Esophagus squamous epithelium (tissue), 5 donors: ENCODE measurements at places on chromosomes 5 and 9.

DNA sequence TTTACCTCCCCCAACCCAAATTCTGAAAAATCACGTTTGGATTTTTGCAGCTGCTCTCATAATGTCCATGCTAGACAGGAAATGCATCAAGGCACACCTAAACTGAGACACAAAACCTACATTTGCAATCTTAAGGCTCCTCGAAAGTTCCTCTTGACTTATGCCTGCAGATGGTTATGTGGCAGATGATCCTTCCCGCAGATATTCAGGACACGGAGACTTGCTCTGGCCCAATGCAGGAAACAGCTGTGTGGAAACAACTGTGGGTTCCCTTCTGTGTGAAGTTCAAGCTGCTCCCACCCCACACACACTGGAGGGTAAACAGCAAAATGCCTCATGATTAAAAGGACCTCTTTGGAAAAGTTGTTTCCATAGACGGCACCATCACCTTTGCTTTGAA, 253.8 kb downstream of the EBF1 start:
- DNase-seq: no peak

DNA sequence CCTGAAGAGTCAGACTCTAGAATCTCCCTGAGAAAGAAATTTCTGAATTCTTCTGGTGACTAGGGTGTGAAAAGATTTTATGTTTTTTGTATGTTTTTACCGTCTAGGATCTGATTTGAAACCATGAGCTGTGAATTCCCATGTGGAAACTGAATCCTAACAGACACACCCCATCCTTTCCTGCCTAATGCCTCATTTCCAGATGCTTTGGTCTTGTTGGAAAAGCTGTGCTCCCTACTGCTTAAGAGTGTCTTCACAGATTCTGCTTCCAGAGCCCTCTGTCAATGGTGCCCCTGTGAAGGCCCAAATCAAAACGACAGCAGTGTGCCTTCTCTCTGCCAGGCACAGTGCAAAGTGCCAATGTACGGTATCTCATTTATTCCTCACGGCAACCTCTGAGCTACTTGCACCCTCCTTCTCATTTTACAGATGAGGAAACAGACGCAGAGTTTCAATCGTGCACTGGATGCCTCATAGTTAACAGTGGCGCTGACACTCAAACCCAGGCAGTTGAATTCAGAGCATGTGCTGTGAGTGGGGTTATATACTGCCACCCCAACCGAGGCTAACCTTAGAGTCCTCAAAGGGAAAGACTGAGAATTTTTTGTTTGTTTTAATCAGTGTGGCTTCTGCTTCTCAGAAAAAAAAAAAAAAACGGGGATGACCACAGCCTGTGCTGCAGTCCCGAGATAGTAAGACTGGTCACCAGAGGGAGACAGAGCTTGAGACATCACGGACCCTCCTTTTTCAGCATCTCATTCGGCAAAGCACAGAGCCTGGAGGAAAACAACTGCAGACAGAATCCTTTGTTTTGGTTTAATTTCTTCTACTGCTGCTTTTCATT, 188.4 kb downstream of the SNCAIP start:
- DNase-seq: no peak

GRCh38 chr5:16603295-16603694, 13.5 kb downstream of the RETREG1 start:
- no peak for DNase-seq

DNA sequence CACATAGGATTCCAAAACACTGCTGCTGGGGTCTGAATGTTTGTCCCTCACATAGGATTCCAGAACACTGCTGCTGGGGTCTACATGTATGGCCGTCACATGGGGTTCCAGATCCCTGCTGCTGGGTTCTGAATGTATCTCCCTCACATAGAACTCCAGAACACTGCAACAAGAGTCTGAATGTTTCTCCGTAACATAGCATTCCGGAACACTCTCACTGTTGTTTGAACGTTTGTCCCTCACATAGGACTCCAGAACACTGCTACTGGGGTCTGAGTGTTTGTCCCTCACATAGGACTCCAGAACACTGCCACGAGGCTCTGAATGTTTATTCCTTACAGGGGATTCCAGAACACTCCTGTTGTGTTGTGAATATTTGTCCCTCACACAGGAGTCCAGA, 216.8 kb downstream of the FOXD4L6 start:
- no peak for DNase-seq

- no peak for DNase-seq
Observed at GRCh38 chr5:149011728-149012127, 51.1 kb downstream of the SH3TC2 start.

DNA sequence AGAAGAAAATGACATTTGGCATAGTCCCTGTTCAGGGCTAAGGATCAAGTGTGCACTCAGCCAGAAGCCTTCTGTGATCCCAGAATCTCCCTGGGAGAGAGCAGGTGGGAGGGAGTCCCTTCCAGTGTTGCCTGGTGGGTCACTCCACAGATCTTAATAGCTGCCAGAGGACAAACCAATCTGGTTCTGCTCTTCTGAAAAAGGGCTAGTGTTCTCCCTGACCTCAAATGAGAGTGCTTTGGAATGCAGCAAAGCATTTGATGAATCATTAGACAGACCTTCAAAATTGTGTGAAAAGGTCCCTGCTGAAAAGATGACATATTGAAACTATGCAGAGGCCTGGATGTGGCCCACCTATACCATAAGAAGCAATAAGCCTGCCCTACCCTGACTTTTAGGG, 339.7 kb downstream of the TMEM232 start:
- no peak for DNase-seq

- no peak for DNase-seq
Observed at GRCh38 chr5:167140548-167141291, 1150.7 kb upstream of the WWC1 start.

DNA sequence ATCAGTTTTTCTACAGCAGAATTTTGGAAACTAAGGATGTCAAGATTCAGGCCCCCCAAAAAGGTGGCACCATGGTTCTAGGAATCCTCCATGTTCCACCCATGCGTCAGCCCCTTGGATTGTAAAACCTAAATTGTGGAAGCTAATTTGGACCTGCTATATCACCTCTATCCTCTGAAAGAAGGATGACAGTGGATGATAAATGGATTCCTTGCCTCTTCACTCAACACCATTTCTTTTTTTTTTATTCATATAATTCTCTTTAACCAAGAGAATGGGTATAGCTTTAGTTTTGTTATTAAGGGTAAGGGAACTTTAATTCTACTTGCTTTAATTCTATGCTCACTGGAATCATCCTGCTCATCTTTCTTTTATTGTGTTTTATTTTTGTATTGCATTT, 71.8 kb downstream of the GNAQ start:
- no peak for DNase-seq

DNA sequence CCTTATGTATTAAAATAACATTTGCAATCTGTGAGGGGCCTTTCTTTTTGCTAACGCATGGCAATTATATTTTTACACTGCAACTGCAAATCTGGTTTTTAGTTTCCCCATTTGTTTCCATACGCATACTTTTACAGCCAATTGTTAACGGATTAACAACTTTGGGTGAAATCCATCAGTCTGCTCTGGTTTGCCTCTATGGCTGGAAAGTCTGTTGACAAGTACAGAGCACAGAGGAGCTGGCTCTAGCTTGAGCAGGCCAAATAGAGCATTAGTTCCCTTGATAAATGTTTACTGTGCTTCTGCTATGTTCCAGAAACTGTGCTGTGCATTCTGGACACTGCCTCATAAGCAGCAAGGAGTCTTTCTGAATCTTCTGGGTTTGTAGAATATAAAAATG, 400.4 kb upstream of the KIF2A start:
- no peak for DNase-seq
